Astrocyte of the spinal cord (primary cell): ENCODE measurements at places on chromosomes 7 and 10.
A peak's percentile ranks its signal among the peaks of the same experiment; 100 is the strongest.

DNA sequence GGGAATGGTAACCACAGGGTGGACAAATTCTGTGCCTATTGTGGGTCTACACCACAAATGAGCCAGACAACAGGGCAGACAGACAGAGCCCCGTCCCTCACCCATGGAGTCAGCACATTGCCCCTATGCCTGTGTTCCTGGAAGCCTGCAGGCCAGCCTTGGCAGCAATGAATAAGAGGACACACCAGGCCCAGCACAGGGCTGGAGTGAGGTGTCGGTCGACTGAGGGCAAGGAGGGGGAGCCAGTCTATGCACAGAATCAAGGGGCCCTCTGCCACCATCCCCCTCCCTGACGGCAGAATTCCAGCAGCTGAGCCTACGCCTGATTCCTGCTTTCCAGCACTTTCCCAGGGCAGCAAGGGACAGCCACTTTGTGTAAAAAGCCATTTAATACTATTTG lies 98.2 kb downstream of the CALN1 start:
- no peak for DNase-seq

DNA sequence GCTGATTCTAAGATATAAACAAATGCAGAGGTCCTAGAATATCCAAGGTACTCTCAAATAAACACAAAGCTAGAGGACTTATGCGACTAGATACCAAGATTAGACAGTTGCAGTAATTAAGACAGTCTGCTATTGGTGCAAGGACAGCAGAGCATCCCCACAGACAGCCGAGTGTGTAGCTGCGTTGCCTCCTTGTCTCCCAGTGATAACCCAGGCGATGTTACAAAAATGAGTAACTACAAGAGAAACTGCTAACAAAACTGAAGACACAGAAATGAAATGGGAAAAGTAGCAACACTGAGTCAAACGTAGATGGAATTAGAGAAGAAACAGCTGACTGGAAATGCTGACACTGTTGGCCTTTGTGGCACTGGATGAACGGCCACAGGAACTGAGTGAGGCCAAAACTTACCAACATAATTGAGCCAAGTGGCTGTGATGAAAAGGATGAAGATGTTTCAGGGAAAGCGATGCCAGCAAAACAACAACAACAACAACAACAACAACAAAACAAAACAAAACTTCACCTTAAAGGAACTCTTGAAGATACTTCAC lies 54.3 kb downstream of the BAIAP2L1 start:
- no peak for DNase-seq

- no peak for DNase-seq
Observed at GRCh38 chr10:59968705-59969104, 62.3 kb upstream of the CCDC6 start.

DNA sequence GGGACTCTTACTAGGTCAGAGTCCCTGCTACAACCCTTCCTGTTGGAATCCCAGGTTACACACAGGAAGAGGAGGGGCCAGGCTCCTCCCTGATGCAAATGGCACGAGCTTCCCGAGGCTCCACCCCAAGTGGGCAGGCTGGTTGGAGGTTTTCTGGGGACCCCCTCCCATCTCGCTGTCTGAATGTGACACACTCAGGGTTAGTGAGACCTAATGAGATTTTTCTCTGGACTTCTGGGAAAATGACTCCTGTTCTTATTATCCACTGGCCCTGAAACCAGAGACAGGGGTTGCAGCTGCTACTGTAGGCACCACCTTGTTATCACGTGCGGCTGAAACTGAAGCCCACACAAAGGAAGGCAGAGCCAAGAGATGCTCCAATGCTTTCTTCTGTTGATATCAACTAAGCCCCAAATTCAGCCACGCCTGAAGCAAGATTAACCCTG lies 103.3 kb downstream of the FAM107B start:
- no peak for DNase-seq

DNA sequence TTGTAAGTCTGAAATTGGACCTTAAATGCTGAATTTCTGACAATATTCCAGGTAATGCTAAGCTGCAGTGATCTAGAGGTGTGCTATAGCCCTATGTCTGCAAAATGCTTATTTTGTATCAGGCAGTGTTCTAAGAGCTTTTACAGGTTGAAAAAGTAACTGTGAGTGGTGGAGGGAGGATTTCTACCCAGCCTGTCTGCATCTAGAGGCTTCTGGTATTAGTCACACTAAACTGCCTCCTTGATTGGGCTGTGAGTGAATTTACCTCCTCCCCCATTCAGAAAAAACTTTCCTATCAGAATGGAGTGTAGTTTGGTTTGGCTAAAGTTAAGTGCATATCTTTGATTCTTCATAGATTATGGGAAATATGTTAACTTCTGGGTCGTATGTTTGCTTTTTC lies 56.8 kb downstream of the BBS9 start:
- DNase-seq: peak; percentile 52

DNA sequence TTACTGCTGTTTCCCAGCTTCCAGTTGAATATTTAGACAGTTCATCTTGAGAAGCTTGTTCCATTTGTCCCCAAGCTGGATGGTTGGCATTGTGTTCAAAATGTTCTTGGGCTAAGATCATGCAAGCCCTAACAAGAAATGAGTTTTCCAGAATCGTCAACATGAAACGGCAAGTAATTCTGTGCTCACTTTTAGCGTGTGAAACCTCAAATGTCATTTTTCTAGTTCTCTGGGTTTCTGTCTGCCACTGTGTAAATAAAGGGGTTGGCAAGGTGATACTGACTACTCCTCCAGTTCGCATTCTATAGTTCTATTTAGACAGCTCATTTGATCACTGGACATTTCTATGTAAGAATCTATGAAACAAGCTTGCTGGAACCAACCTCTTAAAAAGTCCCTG lies 194.0 kb downstream of the AHR start:
- DNase-seq: no peak

DNA sequence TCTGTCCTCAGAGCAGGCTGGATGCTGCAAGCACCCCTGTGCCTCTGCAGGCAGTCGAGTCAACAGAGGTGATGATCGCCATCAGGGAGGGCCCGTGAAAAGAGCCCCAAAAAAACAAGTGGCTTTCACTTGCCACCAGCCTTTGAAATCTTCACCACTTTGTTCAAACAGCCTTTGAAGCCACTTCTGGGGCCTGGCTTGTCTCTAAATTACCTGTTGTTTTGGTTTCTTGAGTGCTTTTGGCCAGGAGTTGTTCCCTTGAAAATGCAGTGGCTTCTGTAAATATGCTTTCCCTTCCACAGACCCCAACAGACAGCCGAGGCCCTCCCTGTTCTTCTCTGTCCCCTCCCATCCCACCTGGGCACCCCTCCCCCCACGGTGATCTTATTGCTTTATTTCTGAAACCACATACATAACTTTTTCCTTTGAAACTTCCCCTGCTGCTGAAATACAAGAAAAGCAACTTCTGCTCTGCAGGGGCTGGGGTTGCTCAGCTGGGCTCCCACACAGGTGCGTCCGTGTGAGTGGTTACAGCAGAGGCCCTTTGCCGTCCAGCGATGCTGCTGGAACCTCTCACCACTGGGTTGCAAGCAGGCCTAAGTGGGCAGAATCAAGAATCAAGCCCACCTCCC lies 283.8 kb upstream of the SHH start:
- DNase-seq: no peak

DNA sequence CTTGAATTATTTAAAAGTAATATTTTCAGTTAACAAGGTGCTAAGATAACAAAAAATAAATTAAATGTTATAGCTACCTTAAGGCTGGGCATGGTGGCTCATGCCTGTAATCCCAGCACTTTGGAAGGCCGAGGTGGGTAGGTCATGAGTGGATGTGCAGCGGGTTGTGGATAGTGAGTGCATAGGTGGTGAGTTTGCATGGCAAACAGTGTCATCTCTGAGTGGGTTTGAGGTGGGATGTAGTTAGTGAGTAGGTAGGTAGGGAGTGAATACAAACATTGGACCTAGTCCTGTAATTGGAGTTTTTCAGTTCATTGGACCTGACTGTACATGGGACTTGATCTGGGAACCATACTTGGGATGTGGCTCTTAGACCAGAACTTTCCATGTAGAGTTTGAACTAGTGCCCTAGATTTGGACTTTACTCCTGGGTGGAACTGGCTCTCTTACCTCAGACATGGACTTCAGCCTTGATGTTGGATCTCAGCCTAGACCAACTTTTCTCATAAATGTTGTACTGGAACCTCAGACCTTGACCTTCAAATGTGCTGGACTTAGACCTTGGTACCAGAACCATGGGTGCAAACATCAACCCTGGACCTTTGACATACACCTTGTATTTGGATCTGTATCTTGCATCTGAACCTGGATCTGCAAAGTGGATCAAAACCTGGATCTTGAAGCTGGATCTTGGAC lies 47.0 kb downstream of the SEC61G start:
- no peak for DNase-seq

DNA sequence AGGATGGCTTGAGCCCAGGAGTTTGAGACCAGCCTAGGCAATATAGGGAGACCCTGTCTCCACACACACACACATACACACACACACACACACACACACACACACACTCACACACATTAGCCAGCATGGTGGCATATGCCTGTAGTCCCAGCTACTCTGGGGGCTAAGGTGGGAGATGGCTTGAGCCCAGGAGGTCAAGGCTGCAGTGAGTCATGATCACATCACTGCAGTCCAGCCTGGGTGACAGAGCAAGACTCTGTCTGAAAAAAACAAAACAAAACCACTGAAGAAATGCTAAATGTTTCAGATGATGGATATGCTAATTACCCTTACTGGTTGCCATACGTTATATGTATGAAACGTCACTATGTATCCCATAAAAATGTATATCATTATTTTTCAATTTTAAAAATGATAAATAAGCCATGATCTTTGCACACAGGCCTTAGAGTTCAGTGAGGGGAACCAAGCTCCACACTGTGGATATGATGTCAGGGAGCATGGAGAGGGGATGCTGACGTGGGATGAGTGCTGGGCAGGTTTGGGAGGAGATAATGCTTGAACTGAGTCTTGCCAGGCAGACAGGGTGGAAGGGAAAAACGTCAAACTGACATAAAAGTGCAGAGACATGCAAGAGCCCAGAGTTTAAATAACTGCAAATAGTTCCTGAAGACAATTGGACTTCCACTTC lies 45.9 kb upstream of the ARHGAP12 start:
- DNase-seq: peak; percentile 28

GRCh38 chr7:103528152-103528551 lies 82.1 kb upstream of the SLC26A5 start:
- DNase-seq: no peak

- DNase-seq: no peak
Observed at GRCh38 chr10:77408259-77408658, 229.3 kb downstream of the KCNMA1 start.

- DNase-seq: peak; percentile 46
Observed at GRCh38 chr10:88039496-88040200, 176.2 kb downstream of the PTEN start.

DNA sequence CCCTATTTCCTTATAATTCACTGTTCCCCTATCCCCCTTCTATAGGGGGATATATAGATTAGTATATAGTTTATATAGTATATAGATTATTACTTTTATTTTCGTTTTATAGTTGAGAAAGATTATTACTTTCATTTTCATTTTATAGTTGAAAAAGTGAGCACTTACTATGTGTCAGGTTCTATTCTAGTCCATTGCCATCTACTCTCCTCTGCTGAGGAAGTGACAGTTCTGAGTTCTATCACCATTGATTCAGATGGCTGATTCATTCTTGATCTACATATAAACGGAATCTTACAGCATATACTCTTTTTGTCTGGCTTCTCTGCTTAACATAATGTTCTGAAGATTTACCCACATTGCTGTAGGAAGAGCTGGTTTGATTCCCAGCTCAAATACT lies 20.7 kb upstream of the CAV2 start:
- DNase-seq: no peak

- DNase-seq: peak; percentile 99
Observed at GRCh38 chr7:13990984-13991790, 1.7 kb upstream of the ETV1 start.

- DNase-seq: no peak
Observed at GRCh38 chr7:77710861-77711260, 14.6 kb downstream of the RSBN1L start.

DNA sequence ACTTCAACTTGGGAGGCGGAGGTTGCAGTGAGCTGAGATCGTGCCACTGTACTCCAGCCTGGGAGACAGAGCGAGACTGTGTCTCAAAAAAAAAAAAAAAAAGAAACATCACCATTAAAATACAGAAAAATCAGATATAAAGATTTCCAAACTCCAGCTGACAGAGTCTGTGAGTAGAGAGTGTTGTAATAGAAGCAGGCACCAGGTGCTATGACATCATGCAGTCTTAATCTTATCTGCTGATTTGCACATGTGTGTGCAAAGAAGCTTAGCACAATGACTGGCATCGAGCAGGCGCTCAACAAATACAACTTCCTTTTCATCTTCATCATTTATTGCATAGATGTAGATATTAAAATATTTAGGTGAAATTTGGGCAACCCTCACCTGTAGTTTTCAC lies 92.2 kb downstream of the PRKCQ start:
- DNase-seq: no peak

- DNase-seq: no peak
Observed at GRCh38 chr10:79024296-79024695, 44.5 kb upstream of the ZMIZ1 start.

- DNase-seq: no peak
Observed at GRCh38 chr7:110719741-110720140, 371.2 kb upstream of the LRRN3 start.

DNA sequence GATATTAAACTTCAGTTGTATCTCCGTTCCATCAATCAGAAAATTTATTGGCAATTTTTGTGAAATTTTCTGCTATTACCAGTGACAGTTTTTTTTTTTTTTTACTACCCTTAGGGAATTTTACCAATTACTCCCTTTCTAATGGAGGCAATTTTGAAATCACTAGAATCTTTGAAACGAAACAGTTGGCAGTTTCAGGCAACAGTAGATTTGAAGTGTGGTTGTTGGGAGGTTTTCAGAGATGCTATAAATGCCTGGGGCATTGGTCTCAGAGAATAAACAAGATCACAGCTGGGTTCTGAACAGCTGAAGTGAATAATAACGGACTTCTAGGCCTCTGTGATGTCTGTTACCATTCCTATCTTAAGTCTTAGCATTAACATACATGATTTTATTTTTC lies 535.9 kb upstream of the POT1 start:
- DNase-seq: no peak

DNA sequence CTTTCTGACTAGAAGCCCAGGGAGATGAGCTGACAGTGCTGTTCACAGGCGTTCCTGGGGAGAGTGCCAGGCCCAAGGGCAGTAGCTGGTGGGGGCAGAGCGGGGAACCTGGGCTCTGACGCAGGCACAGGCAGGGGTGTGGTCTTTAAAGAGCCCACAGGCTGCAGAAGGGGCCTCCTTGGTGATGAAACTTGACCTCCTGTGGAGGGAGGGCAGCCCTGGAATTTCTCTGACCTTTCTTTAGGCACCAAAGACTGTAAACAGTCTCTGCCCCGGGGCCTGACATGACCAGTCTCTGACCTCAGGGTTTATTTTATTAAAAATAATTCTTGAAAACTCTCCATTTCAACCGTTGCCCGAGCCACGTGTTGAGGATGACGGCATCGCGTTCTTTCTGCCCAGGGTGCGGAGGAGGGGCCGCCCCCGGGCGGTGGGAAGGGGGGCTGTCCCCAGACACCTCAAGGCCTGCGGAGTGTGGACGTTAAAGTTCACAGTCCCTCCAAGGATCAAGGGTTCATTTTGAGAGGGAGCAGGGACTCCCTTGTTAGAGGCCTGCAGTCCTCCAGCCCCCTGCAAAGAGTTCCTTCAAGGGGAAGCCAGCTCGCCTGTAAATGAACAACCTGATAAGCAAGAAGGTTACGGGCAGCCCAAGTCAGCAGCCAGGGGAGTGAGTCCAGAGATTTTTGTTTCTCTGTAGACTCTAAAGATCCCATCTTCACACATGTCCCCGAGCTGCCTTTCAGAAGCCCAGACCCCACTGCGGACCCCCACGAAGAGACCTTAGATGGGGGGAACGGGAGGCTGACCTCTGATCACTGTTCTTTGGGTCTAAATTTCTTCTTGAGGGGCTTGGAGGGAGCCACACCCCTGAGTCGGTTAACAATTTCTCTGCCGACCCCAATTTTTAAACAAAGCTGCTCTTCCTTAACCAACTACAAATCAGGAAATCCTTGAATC lies 128.9 kb downstream of the VIPR2 start:
- peak; percentile 53 for DNase-seq
